Putamen (tissue), 1 donor: ENCODE measurements at places on chromosomes 13 and 19.

DNA sequence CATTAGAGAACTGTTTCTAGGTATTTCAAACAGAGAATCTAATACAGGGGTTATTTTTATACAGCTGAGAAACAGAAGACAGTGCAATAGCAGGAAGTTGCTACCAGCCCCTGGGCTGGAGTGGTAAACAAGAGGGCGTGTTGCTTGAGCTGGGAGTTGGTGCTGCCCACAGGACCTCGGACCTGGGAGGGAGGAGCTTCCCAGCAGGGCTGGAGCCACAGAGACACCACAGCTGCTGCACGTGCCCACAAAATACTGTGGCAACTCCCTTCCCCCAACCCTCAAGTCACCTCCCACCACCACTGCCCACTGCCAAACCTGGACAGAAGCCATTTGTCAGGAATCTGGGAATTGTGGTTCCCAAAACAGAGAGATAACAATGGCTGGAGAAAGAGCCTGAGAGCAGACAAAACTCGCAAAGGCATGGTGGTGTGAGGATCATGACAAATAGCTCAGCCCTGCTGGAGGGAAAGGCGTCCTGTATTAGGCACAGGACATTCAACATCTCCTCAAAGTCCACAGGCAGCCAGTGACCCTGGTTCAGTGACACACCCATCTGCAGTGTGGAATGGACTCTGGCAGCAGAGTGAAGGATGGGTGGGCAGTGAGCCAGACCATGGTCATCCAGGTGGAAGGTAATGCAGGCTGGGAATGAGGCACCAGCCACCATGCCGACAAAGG, 57.2 kb downstream of the SPATA13 start:
- no peak for DNase-seq

- peak; percentile 82 for DNase-seq
These were observed 15.4 kb upstream of the AP1M2 start for GRCh38 chr19:10602330-10603083.

DNA sequence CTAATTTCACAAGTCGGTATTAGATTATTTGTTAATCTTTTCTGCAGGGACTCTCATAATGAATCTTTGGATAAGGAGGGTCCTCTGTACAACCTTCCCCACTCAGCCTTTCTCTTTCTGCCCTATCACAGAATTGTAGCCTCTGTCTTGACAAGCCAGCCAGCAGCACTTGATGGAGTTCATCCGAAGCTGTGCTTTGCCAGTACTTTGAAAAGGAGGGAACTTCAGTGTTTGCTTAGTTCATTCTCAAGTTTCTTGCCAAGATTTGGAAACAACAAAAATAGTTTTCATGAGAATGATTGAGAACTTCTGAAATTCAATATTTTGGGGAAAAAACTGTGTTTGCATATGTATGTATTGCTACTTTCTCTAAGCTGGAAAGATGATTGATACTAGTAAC, 69.3 kb upstream of the HMGB1 start:
- no peak for DNase-seq

DNA sequence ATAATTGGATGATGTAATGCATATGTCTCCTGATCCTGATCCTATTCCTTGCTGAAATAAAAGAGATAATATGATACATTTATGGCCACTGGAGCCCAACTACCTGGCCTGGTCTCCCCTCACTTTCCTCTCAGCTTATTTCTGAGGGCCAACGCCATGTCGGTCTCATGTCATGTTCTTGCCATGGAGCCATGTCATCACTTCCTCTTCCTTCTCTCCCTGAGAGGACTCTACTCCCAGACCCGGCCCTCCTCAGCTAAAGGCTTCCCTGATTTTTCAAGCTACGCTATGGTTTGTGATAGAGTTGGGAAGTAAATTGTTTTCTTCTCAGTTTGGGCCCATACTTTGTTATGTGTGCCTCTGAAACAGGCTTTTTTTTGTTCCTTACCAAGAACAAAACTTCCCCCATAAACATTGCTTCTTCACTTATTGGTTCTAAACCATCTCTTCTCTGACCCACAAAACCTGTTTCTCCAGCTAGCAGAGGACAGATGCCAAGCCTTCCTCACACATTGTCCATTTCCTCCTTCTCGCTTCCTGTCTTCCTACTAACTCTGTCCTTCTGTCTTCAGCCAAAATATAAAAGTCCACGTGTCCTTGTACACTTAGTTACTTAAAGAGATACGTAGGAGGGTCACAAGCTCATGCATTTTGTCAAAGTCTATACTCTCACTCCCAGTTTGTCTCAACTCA, 319.9 kb upstream of the DACH1 start:
- no peak for DNase-seq

- no peak for DNase-seq
These were observed 105.4 kb downstream of the URI1 start for GRCh38 chr19:30047432-30047831.

DNA sequence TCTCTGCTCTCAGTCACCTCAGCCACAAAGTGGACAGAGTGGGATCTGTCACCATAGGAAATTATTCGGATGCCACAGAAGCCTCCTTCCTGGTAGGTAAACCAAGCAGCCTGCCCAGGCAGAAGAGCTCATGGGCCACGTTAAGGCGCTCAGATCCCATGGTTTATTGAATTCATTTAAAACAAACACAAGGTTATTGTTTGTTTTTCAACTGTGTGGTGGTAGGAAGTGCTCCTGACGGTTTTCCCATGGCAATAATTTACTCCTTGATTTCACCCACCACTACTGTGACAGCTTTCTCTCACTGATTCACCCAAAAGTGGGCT, 14.4 kb downstream of the BCAM start:
- no peak for DNase-seq

- DNase-seq, result no peak
These were observed 15.4 kb upstream of the CLN5 start for GRCh38 chr13:76976490-76976889.
